ENCODE measurements at places on chromosomes 1 and 21.

- DNase-seq = peak; percentile 37
These were observed 476 bp downstream of the BATF3 start for GRCh38 chr1:212699104-212699624.

DNA sequence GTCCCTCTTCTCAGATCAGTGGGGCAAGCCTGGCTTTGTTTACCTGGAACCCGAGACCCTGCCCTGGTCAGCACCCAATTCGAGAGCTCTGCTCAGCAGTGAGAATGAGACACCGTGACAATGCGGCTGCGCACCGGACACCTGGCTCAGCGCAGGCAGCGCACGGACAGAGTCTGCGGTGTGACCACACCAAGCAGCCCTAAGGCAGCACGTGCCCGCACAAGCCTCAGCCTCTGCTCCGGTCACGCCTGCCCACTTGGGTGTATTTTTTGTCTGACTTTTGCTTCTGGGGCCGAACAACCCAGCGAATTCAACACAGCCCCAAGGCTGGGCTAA is 4.7 kb downstream of the KRTAP10-8 start:
- no peak for DNase-seq

DNA sequence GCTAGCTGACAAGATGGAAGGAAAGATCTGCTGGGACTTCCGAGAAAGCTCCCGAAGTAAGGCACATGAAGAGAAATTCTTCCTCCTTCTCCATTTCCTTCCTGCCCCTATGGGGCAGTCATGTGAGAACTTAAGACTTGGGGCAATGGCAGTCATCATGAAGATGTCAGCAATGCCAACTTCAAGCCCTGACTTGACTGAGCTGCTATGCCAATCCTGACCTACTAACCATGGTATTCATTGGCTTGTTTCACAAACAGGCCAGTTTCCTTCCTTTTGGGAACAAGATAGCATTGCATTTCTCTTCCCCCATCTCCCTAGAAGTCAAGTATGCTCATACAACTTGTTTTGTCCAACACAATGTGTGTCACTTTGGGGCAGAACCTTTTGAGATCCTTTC is 25.5 kb downstream of the GRIK1 start:
- DNase-seq = no peak

- DNase-seq = no peak
These were observed 36.3 kb upstream of the PAXBP1 start for GRCh38 chr21:32807717-32808380.

GRCh38 chr1:56099766-56100265 is 479.5 kb downstream of the PLPP3 start:
- DNase-seq = no peak

DNA sequence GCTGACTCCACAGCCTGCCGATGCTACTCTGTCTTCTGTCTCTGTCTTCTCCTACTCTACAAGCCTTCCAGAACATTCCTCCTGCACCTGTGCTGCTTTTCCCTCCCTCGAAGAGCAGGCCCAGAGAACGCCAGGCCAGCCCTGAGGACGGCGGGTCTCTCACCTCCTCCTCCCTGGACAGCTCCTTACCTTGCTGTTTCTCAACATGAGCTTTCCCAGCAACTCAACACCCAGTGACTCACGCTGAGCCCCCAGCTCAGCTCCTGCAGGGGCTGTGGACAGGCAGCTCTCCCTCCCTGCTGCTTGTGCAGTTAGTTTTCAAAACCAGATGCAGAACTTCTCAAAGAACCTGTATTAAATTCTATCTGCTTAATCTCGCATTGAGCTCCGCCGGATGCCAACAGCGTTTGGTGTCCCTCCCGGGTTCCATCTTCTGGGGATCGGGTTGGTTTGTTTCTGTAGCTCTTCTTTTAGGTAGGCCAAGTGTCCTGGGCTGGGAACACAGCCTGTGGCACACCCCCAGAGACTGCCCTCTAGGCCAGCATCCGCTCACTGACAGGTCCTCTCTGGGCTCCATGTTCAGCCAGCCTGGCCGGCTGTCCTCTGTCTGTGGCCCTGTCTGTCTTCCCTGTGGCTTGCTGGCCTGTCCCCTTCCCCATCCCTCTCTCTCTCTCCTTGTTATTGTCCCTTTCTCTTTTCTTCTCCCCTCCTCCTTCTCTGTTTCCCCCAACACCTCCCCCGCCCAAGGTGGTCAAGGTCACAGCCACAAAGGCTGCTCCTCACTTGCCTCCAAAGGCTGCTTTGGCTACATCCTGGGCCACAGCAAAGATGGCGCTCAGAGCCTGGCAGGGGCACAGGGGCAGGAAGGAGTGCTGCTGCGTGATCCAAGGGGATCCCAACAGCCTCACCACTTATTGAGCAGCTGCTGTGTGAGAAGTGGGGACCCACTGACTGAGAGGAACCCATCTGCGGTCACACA is 391.0 kb downstream of the MATN1 start:
- DNase-seq = no peak

DNA sequence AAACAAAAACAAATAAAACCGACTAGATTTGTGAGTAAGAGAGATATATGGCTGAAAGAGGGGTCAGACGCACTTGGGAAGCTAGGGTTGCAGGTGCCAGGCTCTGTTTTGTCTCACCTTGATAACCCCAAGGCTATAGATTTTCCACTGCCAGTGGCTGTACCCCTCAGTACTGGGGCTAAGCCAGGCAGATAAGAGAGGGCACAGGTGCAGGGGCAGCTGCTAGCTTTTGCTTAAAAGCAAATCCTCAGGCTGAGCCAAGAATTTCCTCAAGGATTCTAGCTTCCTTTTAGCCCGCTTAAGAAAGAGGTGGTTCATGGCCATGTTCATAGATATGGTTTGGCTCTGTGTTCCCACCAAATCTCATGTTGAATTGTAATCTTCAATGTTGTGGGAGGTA is 57.9 kb downstream of the OVGP1 start:
- DNase-seq = no peak

GRCh38 chr1:205335692-205336091 is 14.1 kb upstream of the NUAK2 start:
- peak; percentile 80 for DNase-seq

- DNase-seq = no peak
These were observed 43.9 kb downstream of the ABCG1 start for GRCh38 chr21:42262831-42263231.

GRCh38 chr1:41691424-41691823 is 206.9 kb upstream of the EDN2 start:
- DNase-seq = no peak

DNA sequence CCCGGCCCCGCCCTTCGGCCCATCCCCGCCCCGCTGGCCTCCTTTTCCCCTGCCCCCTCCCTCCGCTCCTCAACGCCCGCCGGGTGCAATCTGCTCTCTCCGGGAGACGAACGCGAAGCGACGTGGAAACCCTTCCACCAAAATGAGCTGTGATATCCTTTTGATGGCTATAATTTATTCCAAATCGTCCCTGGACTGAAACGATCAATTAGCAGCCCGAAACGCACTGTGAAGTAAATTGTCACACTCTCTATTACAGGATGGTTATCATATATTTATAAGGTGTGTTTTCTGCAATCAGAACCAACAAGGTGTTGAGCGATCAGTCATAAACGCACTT is 134.6 kb upstream of the BARHL2 start:
- DNase-seq = no peak

DNA sequence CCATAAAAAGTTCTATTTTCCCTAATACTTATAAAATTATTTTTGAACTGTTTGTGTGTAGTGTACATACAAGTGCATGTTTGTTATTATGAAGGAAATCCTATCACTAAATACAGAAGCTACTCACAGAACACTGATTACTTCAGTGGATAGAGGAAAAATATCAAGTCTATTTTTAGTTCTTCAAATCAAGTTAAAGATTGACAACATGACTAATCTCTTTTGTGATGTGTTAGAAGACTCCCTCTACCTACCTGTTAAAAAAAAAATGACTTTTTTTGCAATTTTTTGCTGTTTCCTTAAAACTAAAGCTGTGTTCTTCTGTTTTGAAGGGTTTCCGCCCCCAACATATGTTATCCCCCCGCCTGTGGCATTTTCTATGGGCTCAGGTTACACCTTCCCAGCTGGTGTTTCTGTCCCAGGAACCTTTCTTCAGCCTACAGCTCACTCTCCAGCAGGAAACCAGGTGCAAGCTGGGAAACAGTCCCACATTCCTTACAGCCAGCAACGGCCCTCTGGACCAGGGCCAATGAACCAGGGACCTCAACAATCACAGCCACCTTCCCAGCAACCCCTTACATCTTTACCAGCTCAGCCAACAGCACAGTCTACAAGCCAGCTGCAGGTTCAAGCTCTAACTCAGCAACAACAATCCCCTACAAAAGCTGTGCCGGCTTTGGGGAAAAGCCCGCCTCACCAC is 45.5 kb downstream of the NCF2 start:
- DNase-seq = no peak

DNA sequence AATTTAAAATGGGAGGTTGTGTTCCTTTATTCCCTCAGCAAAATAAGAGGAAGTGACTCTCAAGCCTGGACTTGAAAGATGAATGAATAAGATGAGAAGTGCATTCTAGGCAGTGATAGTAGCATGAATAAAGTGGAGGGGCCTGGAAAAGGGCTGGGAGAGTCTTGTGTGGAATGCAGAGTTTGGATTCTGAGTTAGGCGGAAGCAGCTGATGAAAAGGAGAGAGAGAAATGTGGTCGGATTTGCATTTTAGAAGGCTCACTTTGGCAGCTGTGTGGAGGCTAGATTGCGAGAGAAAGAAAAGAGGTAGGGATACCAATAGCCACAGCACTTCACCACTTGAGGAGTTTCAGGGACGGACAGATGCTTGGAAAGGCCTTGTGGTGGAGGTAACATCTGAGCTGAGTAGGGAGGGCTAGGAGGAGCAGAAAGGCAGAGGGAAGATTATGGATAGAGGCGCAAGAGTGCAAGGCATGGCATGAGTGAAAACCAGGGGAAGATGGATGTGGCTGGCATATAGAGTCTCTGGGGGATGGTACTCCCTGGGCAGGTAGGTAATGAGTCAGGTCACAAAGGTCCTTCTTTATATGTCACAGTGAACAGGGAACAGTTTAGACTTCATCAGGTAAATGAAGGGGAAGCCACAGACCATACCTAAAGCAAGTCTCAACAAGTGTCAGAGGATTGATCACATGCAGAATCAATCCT is 59.6 kb downstream of the ST3GAL3 start:
- no peak for DNase-seq

DNA sequence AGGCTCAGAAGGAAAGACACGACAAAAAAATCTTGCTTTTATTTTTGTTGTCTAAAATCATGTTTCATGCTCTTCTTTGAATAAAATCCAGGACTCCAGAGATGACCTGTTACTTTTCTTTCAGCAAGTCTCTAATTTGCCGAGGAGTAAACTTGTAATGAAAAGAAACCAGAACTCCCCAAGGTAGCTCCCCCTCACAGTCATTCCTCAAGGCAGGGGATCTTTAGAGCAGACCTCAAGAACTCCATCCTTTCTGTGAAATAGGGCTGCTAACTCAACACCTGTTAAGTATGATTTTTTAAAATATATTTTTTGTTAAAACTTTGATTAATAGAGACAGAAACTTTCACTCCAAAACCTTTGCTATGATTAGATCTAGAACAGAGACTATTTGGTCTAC is 82.7 kb upstream of the ABCD3 start:
- no peak for DNase-seq

GRCh38 chr21:31943561-31943960 is 70.7 kb downstream of the HUNK start:
- no peak for DNase-seq

GRCh38 chr1:6582370-6582769 is 2.6 kb downstream of the ZBTB48 start:
- no peak for DNase-seq

- no peak for DNase-seq
These were observed 49.1 kb downstream of the EBNA1BP2 start for GRCh38 chr1:43123031-43123430.

DNA sequence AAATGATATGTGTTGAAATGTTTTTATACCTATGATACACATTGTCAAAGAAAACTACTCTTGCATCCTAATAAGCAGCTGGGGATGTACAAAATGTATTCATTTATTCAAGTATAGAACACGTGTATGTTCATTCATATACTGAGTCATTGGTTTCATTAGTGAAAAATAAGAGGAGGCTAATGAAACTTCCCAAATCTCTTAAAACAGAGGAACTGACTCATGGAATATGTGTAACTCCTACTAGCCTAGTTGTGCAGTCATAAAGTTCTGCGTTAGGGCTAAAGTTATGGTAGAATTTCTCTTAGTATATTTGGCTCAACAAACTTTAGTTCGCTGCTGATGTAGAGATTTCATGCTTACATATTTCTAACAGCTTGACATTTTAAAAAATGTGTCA is 441.6 kb downstream of the NCAM2 start:
- DNase-seq = no peak

DNA sequence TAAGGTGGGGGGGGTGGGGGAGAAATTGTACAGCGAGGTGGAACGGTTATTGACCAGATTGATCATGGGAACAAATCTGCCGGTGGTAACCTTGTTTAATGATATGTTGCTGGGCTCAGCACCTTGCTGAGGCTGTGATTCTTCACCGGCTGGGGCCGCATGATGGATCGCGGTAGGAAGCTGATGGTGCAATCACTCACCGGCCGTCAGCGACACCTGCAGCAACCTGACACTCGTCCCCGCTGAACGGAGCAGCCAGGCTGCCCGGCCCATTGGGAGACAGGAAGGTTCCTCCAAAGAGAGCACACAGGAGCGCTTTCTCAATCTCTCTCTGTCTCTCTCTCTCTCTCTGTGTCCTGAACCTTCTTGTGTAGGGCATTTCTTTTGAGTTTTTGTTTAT is 128.5 kb upstream of the RRP15 start:
- DNase-seq = no peak

DNA sequence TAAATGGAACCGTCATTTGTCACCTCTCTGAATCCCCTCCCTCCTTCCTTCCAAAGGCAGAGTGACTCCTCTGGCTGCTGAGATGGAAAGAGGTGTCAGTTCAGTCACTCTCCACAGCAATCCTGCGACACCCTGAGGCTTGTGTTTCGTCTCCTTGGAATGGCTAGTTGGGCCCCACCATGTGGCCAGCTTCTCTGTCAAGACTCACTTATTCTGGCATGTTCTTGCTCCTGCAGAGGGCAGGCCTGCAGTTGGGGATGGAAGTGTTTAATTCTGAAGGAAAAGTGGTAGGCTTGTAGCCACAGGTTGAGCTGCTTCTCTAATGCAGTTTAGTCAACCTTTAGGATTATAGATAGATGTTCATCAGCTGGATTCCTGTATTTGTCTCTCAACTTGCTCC is 149.6 kb downstream of the LMO4 start:
- no peak for DNase-seq

- DNase-seq = peak; percentile 58
These were observed 35.8 kb downstream of the EVI5 start for GRCh38 chr1:92749024-92749634.

- DNase-seq = no peak
These were observed 56.2 kb downstream of the DPYD start for GRCh38 chr1:97864615-97865014.

GRCh38 chr1:170369000-170369399 is 163.0 kb upstream of the GORAB start:
- DNase-seq = no peak

DNA sequence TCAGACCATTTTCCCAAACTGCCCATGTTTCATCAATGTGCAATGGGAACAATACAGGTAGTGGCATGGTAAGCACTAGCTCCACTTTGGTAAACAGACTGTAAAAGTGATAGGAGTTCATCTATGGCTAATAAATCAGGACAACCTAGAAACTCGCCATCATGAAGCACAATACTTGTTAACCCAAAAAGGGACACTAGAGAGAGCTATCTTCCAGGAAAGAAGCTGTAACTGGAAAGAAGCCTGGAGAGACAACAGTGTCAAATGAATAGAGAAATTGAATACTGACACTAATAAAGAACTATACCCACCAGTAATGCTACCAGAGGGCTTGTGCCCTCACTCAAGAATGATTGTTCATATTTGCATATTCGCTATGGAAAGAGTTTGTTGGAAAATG is 164.7 kb upstream of the RGS18 start:
- no peak for DNase-seq

GRCh38 chr21:41210426-41211059 is 42.6 kb downstream of the BACE2 start:
- DNase-seq = no peak

Measured in CD4-positive, alpha-beta T cell treated with Interleukin-17A for 1 hour (primary cell).